ENCODE measurements at places on chromosomes 6 and 20.

DNA sequence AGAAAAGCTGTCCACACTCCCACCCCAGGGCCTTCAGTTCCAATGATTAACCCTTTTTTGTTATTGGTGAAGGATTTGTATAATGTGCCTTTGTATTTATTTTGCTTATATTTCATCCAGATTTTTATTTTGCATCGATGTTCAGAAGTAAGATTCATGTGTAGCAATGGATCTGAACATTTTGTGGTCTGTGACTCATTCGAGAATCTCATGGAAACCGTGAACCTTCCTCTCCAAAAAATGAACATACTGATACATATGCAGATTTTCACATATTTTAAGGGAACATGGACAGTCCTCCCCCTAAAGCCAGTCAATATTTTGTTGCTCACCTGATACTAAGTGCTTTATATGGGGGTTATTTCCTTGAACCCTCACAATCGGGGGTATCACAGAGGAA lies 421.8 kb upstream of the SOX4 start:
- no peak for DNase-seq

GRCh38 chr6:3231247-3232016 lies 4.0 kb upstream of the TUBB2B start:
- peak; percentile 33 for DNase-seq

- DNase-seq: no peak
Measured at GRCh38 chr6:52549428-52549827, 27.4 kb downstream of the TRAM2 start.

- no peak for DNase-seq
Measured at GRCh38 chr6:33694401-33694931, 17.0 kb downstream of the UQCC2 start.

DNA sequence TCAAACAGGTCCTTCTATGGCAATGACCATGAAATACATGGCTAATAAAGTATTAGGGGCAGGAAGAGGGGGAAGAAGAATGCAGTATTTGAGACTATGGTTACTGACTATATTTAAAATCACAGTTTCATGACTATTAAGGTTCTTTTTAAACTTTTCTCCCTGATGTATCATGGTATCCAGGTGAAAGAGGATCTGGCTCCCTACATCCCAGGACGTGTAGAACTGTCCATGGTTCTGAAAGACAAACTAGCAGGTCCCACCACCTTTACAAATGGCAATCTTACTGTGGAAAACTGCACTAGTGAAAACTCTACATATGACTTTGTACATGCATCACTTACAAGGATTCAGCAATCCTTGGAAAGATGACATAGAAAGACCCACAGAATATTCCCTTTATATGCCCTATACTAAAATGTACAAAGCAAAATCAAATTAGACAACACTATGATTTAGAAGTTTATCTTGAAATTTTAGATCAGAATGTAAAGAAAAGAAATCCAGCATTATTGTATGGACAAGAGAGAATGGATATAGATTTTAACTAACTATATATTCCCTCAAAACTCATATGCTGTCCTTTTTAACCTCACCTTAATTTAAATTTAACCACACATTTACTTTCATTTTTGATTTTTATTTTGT lies 33.5 kb downstream of the RPP21 start:
- DNase-seq: no peak

DNA sequence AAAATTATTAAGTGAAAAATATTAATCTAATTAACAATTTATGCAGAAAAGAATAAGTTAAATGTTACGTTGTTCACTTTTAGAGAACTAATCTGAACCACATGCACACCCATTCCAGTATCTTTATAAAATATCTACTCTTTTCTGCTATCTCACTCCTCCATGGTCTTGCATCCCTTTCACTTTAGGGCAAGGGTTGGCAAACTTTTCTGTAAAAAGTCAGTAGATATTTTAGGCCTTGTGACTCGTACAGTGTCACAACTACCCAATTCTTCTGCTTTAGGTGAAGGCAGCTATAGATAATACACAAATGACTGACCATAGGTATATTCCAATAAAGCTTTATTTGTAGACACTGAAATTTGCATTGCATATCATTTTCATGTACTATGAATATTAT lies 39.7 kb upstream of the SUPT3H start:
- no peak for DNase-seq

DNA sequence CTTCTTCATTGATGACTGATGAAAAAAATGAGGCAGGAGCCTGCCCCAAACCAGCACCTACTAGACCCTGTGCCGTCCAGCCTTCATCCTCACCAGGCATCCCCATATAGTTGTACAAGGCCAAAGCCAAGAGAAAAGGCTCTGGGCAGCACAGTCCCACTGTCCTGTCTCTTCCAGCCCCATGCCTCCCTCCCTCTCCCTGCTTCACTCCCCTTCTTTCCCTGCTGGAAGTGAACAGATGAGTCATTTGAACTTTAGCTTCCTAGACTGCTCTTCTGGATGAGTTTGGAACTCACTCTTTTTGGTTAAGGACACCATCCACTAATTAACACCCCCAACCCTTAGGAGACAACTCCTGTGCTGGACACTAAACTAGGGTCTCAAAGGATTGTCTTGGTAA lies 235.2 kb downstream of the LRFN2 start:
- DNase-seq: no peak

- no peak for DNase-seq
Measured at GRCh38 chr6:90442366-90442765, 144.5 kb downstream of the MAP3K7 start.

GRCh38 chr6:33578588-33579011 lies 1.5 kb downstream of the BAK1 start:
- no peak for DNase-seq

DNA sequence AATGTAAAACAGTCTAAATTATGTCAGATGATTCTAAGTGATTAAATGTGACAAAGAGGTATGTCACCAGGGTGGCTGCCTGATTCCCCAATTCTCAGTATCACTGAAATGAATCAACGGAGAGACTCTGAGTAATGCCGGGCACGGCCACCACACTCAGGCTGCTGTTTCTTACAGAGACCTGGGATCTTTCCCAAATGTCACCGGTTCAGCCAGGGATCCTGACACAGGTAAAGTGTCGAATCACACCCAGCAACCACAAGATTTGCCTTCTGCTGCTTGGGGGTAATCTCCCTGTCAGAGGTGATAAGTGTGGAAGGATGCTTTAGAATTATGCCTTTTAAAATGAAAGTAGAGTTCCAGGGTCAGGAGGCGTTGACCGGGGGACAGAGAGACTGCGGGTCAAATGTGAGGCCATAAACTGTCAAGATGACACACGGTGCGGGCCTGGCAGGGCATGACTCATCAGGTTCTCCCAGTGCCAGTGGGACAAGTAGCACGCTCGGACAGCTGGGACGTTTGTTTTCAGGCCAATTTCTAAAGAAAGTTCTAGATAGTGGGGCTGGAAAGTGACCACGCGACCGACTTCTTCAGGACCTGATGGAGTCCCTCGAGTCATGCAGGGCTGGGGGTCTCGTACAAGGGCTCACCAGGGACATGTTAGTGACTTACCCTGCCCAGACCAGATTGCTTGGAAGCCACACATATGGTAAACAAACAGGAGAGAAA lies 48.9 kb downstream of the PRDM1 start:
- no peak for DNase-seq

DNA sequence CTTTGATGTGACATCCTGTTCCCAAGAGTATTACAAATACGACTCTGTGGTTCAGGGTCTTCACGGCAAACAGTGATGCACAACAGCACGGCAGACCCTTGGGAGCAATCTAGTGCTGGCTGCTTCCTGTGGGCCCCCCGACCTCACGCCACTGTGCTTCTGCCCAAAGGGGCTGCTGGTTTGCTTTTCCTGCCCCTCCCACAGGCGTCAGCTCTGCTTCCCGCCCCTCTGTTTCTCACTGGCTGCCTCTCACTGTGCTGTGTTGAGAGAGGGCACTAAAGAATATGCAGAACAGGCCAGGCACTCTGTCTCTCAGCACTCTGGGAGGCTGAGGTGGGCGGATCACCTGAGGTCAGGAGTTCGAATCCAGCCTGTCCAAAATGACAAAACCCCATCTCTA lies 554.5 kb upstream of the AGPAT4 start:
- no peak for DNase-seq

DNA sequence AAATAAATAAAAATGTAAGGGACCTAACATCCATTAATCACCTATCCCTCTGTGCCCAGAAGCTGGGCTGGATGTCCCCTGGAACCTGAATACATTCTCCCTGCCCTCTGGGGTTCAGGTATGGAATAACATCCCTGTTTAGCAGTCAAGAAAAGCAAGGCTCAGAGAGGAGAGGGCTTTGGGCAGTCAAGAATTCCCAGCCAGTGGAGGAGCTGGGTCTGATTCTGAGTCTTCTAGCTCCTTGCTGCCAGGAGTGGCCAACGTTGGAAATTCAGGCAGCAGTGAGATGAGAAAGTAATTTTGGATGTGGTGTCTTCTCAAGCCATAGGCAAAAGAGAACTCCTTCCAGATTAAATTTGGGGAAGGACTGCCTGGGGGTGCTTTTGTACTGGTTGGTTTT lies 42.6 kb upstream of the ZNFX1 start:
- no peak for DNase-seq

DNA sequence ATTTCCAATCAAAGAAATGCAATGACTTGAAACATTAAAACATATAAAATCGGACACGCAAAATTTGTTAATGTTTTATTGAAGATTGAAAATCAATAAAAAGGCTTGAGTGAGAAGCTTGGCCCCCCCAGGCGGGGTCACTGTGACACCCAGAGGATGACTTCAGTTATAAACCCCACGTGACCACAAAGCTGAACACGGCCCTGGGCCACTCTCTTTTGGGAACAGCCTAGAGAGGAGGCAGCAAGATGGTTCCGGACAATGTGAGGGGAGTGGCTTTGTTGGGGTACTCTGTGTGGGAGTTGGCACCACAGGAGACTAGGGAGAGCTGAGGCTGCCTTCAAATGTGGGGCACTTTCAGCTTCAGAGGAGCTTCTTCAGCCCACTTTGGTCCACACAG lies 172.5 kb downstream of the LRFN2 start:
- no peak for DNase-seq

DNA sequence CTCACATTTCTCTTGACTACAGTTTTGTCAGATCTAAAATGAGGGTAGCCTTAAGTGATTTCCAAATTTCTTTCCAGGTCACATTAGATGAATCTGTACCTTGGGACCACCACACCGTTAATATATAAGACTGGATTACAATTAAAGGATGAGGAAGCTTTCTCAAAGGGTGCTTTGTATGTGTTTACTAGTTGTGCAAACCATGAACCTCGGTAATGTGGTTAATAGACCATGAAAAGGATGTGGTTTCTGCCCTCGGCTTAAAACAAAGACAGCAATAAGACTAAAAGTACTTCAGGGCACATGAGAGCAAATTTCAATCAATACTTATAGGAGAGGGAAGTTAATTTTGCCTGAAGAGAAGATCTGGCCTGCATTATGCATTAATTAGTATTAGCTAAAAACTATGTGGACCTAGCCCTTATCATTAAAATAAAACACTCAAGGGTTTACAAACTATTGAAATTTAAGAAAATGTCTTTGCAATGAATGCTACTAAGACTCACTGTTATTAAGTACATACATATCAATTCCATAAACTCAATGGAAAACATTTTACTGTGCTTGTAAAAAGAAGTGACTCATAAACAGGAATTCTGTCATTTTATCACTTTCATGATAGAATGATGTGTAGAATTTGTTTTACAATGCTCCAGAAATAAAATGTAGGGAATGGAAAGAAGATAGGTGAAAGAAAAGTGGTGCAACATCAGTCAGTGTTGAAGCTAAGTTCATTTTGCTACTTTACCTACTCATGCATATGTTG lies 936 bp upstream of the TMX4 start:
- no peak for DNase-seq

DNA sequence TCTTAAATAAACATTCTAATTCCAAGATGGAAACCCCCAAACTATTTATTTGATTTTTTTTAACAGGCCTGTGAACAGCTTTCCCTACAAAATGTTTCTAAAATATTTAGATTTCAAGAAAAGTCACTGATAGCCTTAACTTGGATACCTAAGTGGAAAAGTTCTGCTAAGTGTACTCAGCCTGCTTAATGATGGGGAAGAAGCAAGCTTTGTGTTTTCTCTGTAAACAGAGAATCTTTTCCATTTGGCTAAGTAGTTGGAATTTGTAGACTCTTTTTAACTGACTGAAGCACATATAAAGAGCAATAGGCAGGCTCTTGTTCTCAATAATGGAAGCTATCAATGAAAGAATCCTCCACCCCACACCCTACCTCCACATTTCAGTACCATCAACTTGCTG lies 108.2 kb downstream of the KIF6 start:
- DNase-seq: no peak

GRCh38 chr20:32110173-32110704 lies 725 bp downstream of the TM9SF4 start:
- DNase-seq: no peak

GRCh38 chr20:56833427-56833826 lies 204.3 kb downstream of the TFAP2C start:
- DNase-seq: no peak
